ENCODE measurements at places on chromosomes 2 and 18. TPM values are rescaled to one million over a fixed set of nuclear protein-coding genes. Genes with fewer than 3 reads are reported as not detected.

Gene CARF
- 16.1 TPM for total RNA-seq

Gene ITGB6
- 21.3 TPM for total RNA-seq

Gene ZSWIM2
- total RNA-seq = not detected

Gene PIEZO2
- 31.1 TPM for total RNA-seq

Gene MYO5B
- total RNA-seq = 27.9 TPM

Gene ENOSF1
- 78.3 TPM for total RNA-seq
